ENCODE measurements at places on chromosomes 2 and 18. TPM values are rescaled to one million over a fixed set of nuclear protein-coding genes. Genes with fewer than 3 reads are reported as not detected.

The PXDN gene
- total RNA-seq, result 488 TPM

The LOXHD1 gene
- not detected for total RNA-seq

The C2orf80 gene
- total RNA-seq, result not detected

The PIK3C3 gene
- total RNA-seq, result 75.1 TPM

The HOXD4 gene
- total RNA-seq, result not detected

The ALK gene
- total RNA-seq, result not detected

DNA sequence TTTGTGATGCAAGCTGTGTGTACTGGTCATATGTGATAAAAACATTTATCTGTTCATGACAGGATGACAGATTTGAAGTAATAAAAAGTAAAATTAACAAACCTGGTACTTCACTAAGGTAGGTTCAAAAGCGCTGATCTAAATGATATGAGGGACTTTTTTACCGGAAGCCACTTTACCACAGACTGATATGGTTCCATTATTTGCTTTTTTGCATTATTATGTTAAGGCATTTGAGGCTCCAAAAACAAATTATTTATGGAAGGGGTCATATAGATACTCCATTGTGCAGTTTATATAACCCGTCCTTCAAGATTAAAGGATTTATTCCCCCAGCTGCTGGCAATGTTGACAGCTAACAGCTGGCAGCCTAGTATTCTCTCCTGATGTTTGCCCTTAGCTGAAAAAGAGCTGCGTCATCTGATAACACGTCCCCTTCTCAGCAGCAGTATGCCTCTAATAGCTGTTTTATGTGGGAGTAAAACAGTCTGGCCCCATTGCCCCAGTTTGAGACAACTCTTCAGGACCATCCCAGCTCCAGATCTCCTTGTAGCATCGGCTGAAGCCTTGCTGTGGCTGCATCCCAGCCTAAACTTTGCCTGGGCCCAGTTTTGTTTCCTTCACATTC lies 84.8 kb upstream of the XIRP2 start:
- no peak for DNase-seq

GRCh38 chr2:72998234-72998651 lies 73.3 kb downstream of the SFXN5 start:
- DNase-seq, result peak; percentile 73

DNA sequence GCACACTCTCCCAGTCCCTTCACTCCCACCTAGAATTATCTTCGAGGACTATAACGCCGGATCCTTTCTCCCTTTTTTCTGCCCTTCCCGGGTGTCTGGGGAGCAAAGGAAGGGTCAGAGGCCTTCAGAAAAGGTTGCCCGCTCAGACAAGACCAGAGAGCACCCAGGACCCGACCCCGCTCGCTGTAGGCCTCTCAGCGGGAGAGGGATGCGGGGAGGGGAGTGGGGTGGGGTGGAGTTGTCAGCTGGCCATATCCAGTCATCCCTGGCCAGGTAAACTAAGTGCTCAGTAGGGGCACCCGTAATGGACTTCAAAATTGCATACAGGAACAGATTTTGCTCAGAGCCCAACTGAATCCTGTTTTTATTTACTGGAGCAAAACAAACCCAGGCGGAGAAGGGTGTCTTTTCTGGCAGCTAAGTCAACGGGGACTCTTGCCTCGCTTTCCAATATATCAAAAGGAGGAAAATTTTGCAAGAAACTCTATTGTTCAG lies 65.0 kb downstream of the NOL4 start:
- no peak for DNase-seq

GRCh38 chr2:149223472-149224095 lies 106.8 kb upstream of the LYPD6 start:
- no peak for DNase-seq

DNA sequence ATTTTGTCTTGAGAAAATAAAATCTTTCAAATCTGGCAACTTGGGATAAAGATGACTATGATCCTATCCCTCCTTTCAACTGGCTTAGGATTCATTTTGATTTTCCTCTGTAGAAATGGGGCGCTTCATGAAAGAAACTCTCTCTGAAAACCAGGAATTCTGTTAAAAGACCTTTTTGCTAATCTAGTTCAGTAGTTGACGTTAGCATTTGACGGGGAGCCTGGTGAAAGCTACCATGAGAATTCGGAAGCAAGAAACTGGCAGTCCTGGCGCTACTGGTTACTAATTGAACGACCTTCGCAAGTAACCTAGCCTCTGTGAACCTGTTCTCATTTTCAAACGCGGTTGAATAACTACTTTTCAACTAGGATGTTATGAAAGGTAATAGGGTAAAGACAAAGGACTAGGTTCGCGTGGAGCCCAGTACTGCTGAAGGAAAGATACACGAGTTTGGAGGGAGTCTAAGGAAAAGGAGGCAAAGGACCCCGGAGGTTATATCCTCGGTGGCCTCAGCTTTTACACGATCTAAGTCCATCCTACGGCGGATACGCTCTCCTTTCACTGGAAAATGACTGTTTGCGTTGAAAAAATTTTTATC lies 604 bp upstream of the STK11IP start:
- no peak for DNase-seq

- DNase-seq, result no peak
Observed at GRCh38 chr18:65547046-65547445, 203.8 kb upstream of the CDH7 start.

DNA sequence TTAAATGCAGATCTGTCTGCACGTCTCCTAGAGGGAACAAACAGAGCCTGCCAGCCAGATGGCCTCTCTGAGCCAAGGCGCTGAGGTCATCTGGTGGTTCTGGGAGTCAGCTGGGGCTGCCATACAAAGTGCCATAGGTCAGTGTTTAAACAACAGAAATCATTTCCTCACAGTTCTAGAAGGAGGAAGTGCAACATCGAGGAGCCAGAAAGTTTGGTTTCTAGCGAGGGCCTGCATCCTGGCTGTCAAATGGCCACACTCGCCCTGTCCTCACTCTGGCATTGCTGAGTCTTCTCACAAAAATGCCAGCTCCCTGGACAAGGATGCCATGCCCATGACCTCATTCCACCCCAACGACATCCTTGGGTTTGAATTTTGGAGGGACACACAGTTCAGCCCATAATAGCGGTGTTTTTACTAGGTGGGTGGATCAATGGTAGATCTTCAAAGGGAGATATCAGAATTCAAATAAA lies 59.6 kb downstream of the MYT1L start:
- peak; percentile 38 for DNase-seq

DNA sequence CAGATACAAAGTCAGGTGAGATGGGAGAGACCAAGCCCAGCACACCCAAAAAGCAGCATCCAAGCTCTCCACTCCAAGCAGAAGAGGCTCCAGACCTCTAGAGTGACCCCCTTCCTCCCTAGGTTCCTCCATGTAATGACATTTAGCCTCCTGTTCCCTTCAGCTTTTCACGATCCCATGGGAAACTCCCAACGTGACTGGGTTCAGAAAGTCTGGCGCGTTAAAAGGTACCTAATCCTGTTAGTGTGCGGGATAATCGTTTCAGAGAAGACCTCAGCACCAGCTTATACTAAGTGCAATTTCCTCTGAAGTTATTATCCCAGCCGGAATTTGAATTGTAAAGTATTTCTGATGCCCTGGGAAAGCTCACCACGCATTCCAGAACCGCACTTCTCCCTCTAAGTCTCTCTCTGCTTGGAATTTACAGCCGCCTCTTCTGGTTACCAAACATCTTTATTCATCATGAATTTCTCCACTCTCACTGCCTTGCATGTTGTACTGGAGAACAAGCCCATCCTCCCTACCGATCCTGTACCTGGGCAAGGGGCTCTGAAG lies 46.9 kb downstream of the CCBE1 start:
- DNase-seq, result peak; percentile 32

DNA sequence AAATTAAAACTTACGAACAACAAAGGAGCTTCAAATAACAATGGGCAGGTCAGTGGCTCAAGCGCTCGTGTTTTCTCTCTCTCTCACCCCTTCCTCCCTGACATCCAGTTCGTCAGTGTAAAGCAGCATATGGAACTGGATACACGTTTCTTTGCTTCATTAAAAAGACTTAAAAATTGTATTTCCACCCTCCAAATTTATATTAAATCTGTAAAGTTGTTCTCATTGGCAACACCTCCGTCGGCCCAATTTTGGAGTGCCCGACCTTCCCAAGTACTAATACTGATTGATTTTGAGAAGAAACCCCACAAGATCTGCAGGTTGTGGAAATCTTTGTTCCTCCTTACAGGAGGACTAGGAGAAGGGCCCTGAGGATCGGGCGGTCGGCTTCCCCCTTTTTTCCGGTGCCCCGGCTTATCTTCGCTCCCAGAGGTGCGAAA lies 2.2 kb downstream of the TBR1 start:
- no peak for DNase-seq

- DNase-seq, result no peak
Observed at GRCh38 chr2:28068088-28068487, 177.6 kb downstream of the BABAM2 start.

- DNase-seq, result no peak
Observed at GRCh38 chr2:112881217-112881985, 29.6 kb upstream of the IL37 start.

Measured in osteocyte (in vitro differentiated cells).